ENCODE measurements at places on chromosomes 7 and 10.

DNA sequence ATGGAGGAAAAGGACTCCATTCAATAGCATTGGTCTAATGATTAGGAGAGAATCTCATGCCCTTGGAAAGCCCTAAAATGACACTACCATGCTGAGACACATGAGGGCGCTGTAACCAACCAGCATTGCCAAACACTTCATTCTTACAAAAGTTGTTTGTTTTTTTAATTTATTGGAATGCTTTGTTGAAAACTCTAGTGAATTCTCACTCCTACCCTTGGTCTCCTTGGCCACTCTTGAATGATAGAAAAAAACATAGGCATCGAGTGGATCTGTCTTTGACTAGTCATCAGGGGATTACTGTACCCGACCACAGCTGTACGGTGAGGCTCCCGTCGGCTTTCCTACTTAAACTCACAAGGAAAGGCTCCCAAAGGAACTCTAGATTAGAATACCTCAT lies 29.3 kb upstream of the ADD3 start:
- DNase-seq, result no peak

DNA sequence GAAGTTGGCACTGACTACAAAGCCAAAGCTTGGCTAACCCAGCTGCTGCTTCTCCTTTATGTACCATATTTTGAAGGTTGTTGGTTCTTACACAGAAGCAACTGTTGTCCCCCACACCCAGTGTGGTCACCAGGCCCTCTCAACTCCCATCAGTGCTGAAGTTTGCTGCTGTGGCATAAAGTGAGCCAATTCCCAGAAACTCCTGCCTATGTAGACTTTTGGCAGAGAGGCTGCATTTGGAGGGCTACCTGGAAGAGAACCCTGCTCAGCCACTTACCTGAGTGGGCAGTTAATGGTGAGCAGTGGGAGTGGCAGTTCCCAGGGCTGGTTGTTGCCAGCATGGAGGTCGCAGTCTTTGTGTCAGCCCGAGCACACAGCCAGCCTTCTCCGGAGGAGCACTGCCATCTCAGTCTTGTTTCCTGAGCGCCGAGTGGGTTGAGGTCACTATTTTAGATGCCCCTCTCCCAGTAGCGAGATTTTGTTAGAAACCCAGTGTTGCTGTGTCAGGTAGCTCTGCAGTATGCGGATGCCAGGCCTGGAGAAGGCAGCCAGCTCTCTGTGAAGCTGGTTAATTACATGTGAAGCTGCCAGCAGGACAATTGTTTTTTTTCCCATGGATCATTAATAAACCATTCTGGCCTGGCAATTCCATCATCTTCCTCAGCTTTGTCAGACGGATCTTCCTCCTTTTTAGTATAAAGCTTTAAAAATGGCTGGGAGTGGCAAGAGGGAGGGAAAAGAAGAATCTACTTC lies 24.5 kb downstream of the LRRC4 start:
- DNase-seq, result no peak

DNA sequence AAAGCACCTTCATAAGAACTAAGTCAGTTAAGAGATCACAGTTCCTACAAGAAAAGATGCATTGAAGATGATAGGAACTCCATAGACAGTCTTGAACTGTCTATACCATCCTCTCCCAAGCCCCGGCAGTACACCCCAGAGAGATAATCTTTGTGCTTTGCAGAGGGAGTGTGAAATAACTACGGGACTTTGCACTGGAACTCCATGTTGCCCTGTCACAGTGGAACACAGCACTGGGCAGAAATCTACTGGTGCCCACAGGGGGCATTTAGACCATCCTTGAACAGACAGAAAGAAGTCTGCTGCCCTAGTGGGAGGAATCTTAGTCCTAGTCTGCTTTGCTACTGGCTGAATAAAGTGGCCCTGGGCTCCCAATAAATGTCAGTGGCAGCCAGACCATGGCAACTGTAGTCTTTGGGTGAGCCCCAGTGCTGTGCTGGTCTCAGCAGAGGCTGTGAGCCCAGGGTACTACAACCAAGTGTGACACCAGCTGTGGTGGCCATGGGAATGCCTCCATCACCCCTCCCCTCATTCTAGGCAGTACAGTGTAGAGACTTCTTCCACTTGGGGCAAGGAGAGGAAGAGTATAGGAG lies 107.7 kb upstream of the TMEM168 start:
- no peak for DNase-seq

DNA sequence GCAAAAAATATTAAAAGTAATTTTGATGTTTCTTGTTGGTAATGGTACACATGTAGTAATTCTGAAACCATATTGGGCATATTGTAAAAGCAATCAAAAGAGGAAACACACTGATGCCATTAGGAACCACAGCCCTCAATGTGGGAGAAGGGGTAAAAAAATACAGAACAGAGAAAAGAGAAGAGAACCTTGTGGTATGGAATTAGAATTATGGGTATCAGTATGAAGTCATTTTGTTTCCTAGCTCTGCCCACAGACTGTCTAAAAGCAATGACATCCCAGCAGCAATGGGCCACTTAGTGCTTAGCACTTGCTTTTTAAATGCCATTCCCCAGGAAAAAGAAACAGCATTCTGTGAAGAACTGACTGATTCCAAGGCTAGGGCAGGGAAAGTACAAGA lies 61.5 kb downstream of the CPVL start:
- DNase-seq, result no peak

DNA sequence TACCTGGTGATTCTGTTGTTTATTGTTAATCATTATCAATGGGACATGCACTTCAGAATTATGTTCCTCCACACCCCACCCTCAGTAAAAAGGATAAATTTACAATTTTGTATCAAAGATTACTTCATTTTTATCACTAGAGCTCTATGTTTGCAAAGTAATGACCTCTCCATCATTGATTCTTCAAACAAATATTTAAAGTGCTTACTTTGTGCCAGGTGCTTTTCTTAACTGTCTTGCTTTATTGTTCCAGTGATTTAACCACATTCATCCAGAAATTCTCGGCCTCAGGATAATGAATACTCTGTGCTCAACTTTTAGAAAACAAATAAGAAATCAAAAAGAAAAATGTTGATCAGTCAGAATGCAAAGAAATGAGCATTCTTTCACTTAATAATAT lies 144.9 kb upstream of the FOXP2 start:
- DNase-seq, result peak; percentile 8

- peak; percentile 68 for DNase-seq
Measured at GRCh38 chr10:59176241-59177030, at the start of gene PHYHIPL. Gene PHYHIPL, plus strand, starts transcription at chr10:59176643. Its CDS starts 211 bp downstream, at chr10:59176854.

- no peak for DNase-seq
Measured at GRCh38 chr10:89215511-89215910, 8.4 kb upstream of the CH25H start.

- DNase-seq, result peak; percentile 35
Measured at GRCh38 chr7:44973610-44974401, 5.0 kb downstream of the MYO1G start.

DNA sequence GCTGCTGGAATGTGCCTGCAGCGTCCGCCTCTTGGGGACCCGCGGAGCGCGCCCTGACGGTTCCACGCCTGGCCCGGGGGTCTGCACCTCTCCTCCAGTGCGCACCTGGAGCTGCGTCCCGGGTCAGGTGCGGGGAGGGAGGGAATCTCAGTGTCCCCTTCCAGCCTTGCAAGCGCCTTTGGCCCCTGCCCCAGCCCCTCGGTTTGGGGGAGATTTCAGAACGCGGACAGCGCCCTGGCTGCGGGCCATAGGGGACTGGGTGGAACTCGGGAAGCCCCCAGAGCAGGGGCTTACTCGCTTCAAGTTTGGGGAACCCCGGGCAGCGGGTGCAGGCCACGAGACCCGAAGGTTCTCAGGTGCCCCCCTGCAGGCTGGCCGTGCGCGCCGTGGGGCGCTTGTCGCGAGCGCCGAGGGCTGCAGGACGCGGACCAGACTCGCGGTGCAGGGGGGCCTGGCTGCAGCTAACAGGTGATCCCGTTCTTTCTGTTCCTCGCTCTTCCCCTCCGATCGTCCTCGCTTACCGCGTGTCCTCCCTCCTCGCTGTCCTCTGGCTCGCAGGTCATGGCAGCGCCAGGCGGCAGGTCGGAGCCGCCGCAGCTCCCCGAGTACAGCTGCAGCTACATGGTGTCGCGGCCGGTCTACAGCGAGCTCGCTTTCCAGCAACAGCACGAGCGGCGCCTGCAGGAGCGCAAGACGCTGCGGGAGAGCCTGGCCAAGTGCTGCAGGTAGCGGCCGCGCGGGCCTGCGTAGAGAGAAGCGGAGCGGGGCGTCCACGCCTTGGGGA lies 645 bp downstream of the SLC26A4 start:
- DNase-seq, result peak; percentile 64
